ENCODE measurements at places on chromosomes 2 and 18.

DNA sequence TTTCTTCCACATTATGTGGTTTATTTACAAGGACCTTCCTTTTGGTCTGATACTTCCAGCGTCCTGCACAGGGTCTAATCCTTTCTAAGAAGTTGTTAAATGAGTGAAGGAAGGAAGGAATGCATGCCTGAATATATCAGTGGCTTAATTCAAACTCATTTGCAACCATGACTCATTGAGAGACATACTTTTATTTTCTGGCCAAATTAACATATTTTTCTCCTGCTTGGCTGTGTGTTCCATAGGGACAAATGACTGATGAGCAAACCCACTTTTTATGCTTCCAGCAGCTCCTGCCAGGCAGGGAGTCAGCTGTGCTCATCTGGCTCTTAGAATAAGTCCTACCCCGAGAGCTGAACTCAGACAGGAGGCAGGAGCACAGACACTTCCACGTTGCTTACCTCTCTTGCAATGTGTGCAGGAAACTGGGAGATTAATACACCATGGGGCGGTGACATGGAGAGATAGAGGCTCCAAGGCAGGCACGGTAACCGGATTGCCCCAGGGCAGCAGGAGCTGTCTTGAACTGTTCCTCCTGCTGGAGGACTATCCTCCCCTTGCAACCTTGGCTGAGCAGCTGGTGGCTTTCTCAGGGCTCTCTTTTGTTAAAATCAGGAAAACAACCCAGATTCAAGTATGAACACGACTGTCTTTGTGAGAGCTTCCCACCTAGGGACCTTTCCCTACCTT, 667.5 kb upstream of the HS6ST1 start:
- no peaks in the 10 kb centered on the region for H3K4me1 ChIP-seq
- H3K27me3 ChIP-seq: no peaks in the 10 kb centered on the region
- H3K27ac ChIP-seq: no peak overlapping the region
- no peak for DNase-seq
- H3K4me3 ChIP-seq: no peak overlapping the region

GRCh38 chr18:6576718-6577375, 152.7 kb upstream of the ARHGAP28 start:
- H3K27ac ChIP-seq: no peak overlapping the region
- no peaks in the 10 kb centered on the region for H3K27me3 ChIP-seq
- H3K4me3 ChIP-seq: no peak overlapping the region
- H3K4me1 ChIP-seq: no peaks in the 10 kb centered on the region
- no peak for DNase-seq

- DNase-seq: no peak
- no peak overlapping the region for H3K27ac ChIP-seq
- H3K4me3 ChIP-seq: no peak overlapping the region
- no peaks in the 10 kb centered on the region for H3K4me1 ChIP-seq
These were observed 333.1 kb downstream of the RND3 start for GRCh38 chr2:150154308-150154797.

GRCh38 chr2:230447455-230448451, 31.8 kb downstream of the SP100 start:
- H3K36me3 ChIP-seq: no peaks in the 10 kb centered on the region
- no peaks in the 10 kb centered on the region for H3K4me1 ChIP-seq
- H3K27ac ChIP-seq: no peak overlapping the region
- no peak for DNase-seq
- no peak overlapping the region for H3K4me3 ChIP-seq
- no peaks in the 10 kb centered on the region for H3K27me3 ChIP-seq

GRCh38 chr2:156956161-156956560, 301.3 kb upstream of the GALNT5 start:
- no peak overlapping the region for H3K4me3 ChIP-seq
- DNase-seq: no peak
- no peak overlapping the region for H3K27ac ChIP-seq
- no peaks in the 10 kb centered on the region for H3K4me1 ChIP-seq
- no peaks in the 10 kb centered on the region for H3K27me3 ChIP-seq

GRCh38 chr2:7430421-7430868, 513.2 kb downstream of the RNF144A start:
- peaks cover 9% of the 10 kb centered on the region for H3K36me3 ChIP-seq
- H3K27ac ChIP-seq: peak overlapping the region; percentile 97
- DNase-seq: peak; percentile 34
- no peaks in the 10 kb centered on the region for H3K27me3 ChIP-seq
- H3K4me1 ChIP-seq: peaks cover 36% of the 10 kb centered on the region

GRCh38 chr18:77203071-77203470, 46.6 kb upstream of the GALR1 start:
- H3K4me3 ChIP-seq: no peak overlapping the region
- H3K27ac ChIP-seq: no peak overlapping the region

DNA sequence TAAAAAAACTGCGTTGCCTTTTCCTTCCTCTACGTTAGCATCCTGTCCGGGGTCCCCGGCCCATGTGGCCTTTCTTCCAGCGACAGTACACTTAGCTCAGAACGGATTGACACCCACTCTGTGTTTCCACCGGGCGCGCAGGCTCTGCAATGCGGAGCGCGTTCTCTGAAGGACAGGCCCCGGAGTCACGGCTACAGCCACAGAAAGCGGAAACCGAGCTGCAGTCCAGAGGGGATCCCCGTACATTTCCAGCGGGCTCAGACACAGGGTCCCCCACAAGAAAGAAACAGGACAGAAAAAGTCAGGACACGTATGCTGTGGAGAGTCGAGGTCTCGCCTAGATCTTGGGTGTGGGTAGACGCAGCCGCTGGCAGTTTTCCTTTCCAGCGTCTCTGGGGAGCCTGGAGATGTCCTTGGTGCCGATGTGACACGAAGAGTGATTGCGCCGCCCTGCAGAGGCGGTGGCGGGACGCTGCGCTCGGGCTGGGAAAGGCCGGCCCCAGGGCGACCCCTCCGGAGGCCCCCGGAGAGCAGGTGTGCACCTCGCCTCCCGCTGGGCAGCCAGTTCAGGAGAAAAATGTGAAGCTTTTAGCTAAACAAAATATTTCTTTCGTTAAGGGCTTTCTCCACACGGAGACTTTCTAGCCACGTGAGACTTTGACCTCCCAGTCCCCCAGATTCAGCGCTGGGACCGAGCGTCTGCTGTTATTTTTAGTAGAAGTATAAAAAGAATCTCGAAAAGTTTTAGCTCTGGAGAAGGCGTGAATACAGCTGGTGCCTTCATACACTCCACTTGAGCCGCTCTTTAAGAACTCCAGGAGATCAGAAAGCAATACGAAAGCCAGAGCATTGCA, 1.3 kb upstream of the ACKR3 start:
- no peaks in the 10 kb centered on the region for H3K36me3 ChIP-seq
- peak overlapping the region; percentile 69 for H3K4me3 ChIP-seq
- H3K27ac ChIP-seq: no peak overlapping the region
- peaks cover 43% of the 10 kb centered on the region for H3K4me1 ChIP-seq

GRCh38 chr2:241659150-241659739, 21.8 kb downstream of the ATG4B start:
- H3K27ac ChIP-seq: no peak overlapping the region
- no peaks in the 10 kb centered on the region for H3K4me1 ChIP-seq
- no peak overlapping the region for H3K4me3 ChIP-seq
- H3K36me3 ChIP-seq: peaks cover 15% of the 10 kb centered on the region
- DNase-seq: peak; percentile 82

GRCh38 chr18:52499016-52499415, 159.0 kb downstream of the DCC start:
- H3K27me3 ChIP-seq: no peaks in the 10 kb centered on the region
- DNase-seq: no peak
- no peak overlapping the region for H3K4me3 ChIP-seq
- no peak overlapping the region for H3K27ac ChIP-seq
- no peaks in the 10 kb centered on the region for H3K4me1 ChIP-seq

GRCh38 chr2:216770717-216771116, 75.4 kb upstream of the IGFBP5 start:
- H3K4me3 ChIP-seq: no peak overlapping the region
- H3K27me3 ChIP-seq: no peaks in the 10 kb centered on the region
- no peak overlapping the region for H3K27ac ChIP-seq
- no peaks in the 10 kb centered on the region for H3K36me3 ChIP-seq
- peaks cover 9% of the 10 kb centered on the region for H3K4me1 ChIP-seq

DNA sequence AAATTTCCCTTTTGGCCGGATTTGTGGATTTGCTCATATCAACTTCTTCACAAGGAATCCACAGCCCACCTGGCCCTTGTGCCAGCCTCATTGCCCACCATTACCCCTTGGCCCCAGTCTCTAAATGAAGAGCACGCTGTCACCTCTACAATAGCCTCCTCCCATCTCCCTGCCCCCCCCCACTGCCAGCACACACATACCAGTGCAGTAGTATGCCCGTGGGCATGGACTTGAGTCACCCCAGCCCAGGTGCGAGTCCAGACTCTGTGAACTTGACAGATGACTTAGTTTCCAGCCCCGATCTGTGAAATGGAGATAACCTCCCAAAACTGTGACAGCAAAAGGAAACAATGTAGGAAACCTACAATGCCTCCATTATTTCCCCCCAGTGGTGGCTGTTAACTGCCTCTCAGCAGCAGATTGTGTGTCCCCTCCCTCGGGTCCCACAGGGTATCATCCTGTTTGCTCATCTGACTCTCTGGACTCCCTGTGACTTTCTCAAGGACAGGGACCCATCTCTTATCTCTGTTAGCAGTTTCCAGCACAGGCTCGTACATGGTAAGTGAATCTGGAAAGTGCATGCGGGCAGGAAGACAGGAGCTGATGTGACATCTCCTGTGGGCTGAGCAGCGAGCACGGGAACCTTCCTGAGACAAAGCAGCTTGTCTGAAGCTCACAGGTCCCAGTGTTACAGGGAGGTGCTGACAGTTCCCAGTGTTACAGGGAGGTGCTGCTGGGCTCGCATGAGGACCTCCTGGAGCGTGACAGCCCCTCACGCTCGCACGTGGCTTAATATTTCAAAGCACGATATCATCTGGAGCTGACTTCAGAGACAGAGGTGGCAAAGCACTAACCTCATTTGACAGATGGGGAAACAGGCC, 4.2 kb upstream of the TMEM185B start:
- no peaks in the 10 kb centered on the region for H3K36me3 ChIP-seq
- peaks cover 23% of the 10 kb centered on the region for H3K27me3 ChIP-seq
- H3K27ac ChIP-seq: no peak overlapping the region
- H3K4me3 ChIP-seq: no peak overlapping the region

DNA sequence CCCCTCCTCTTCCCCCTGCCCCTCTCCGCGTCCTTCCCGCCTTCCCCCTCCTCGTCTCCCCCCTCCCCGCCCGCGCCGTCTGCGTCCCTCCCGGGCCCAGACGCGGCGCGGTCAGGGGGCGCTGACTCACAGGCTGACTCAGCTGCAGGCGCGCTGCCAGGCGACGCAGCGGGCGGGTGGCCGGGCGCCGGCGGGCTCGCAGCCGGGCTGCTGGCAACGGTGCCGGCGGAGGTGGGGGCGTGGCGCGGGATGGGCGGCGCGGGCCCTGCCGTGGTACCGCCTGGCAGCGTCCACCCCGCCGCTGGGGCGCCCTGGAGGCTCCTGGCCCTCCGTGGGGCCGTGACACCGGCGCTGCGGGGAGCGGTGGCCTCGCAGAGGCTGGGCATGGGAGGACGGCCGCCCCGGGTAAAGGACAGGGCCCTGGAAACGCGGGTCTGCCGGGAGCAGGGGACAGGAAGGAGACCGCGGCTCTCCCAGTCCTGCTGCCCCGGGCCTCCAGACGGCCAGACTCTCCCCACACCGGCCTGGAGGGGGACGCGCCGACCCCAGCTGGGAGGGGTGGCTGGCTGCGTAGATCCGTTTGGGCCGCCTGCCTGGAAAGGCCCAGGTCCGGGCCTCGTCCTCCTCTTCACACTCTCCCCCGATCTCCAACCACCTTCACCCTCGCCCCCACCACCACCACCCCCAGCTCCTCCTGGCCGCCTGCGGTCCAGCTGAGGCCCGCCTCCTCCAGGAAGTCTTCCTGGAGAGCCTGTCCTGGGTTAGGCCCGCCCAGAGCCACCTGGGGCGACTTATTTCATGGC, 10.0 kb upstream of the PROC start:
- peak overlapping the region; percentile 71 for H3K4me3 ChIP-seq
- peaks cover 5% of the 10 kb centered on the region for H3K4me1 ChIP-seq
- no peaks in the 10 kb centered on the region for H3K36me3 ChIP-seq
- peak; percentile 94 for DNase-seq
- H3K27ac ChIP-seq: peak overlapping the region; percentile 29
- H3K27me3 ChIP-seq: no peaks in the 10 kb centered on the region

DNA sequence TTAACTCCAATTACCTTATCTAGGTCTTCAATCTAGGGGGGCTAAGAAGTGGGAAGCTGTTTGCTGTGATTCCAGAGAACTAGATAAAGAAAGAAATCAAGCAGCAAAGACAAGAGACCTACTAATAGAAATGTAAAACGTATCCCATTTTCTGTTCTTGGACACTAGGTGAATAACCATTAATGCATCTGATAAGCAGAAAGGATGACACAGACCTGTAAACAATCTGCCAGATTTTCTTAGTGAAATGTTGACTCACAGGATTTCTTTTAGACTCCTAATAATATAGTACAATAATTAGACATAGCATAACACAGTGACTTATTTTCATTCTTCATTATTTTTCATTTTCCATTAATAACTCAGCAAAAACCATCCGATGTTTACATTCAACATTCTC, 1.3 kb downstream of the WDR35 start:
- DNase-seq: no peak
- 0 out of 2 replicates have a peak, but pooled peaks cover 4% of the 10 kb centered on the region for H3K36me3 ChIP-seq
- peaks cover 18% of the 10 kb centered on the region for H3K4me1 ChIP-seq
- no peak overlapping the region for H3K27ac ChIP-seq
- H3K4me3 ChIP-seq: peak overlapping the region; percentile 88

DNA sequence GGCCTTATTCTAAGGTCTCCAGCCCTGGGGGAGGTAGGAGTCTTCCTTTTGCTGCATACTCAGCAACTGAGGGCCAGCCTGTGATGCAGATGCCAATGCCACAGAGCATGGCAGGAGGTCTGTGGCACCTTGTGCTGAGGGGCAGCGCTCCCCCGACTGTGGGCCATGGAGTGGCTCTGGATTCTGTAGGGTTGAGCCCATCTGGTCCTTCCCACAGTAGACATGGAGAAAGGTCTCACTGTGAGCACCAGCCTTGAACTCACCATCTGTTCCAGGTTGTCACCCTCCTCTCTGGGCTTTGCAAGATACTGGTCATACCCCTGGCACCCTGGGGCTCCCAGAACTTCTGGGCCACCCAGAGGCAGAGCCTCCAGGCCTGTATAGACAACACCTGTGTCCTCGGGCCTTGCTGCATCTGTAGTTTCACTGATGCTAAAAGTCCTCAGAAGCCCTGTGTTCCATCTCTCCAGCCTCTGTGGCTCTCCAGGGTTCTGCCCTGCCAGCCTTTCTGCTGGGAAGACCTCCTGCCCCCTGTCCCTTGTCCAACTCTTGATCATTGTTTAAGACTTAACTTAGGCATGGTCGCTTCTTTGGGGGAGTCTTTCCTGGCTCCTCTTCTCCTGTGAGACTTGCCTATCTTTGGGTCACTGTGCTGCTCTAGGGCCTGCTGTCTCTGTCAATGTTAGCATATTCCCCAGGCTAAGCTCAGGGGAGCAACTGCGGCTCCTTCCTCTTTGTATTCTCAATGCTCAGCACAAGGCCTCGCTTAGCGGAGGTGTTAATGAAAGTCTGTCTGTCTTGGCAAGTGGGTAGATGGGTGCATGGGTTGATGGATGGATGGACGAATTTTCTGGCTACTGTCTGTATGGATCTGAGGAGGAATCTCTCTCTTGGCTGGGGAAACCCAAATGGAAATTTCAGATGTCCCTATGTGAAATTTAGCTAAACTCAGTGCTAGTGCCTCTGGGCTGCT, 160.9 kb downstream of the DYSF start:
- no peaks in the 10 kb centered on the region for H3K4me1 ChIP-seq
- DNase-seq: no peak
- H3K27ac ChIP-seq: no peak overlapping the region
- H3K4me3 ChIP-seq: no peak overlapping the region
- no peaks in the 10 kb centered on the region for H3K36me3 ChIP-seq

GRCh38 chr18:75221897-75222296, 11.3 kb downstream of the TSHZ1 start:
- H3K4me1 ChIP-seq: no peaks in the 10 kb centered on the region
- no peaks in the 10 kb centered on the region for H3K36me3 ChIP-seq
- no peaks in the 10 kb centered on the region for H3K27me3 ChIP-seq
- H3K27ac ChIP-seq: no peak overlapping the region
- H3K4me3 ChIP-seq: no peak overlapping the region
- no peak for DNase-seq
